ENCODE measurements at places on chromosomes 3 and 15. TPM values are rescaled to one million over a fixed set of nuclear protein-coding genes. Genes with fewer than 3 reads are reported as not detected.

Gene MYO1E
- 44.0 TPM for polyA plus RNA-seq

Gene TRH
- polyA plus RNA-seq = 0.18 TPM

Gene ZNF385D
- polyA plus RNA-seq = 32.1 TPM

DNA sequence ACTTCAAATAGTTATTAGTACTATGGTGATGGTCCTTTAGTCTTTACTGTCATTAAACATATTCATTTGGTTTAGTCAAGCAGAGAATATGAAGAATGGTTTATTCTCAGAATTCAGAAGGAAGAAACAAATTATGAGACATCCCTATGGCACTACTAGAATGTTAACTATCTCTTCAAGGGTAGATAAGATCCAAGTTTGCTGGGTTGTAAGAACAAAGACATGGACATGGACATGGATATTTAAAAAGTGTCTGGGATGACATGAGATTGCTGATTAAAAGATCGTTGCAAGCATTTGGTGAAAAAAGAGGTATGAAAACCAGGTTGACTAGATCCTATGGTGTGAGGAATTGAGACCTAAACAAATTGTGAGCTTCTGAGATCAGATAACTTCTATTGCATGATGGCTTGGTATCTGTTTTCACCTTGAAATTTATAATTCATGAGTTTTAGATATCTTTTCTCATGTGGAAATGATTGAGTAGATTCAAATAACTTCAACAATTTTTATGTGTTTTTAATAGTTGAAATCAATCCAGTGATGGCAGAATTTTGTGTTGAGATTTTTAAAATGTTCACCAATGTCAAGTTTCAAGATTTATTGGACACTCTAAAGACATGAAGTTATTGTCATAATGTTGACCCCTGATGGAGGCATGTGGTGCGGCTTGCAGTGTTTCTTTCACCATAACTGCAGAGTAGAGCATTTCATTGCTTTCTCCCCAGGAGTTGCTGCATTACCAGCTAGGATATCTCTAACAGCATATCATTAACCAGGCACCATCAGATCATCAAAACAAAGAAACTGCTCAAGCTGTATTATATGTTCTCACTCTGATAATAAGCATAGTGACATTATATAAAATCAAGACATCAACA lies 72.6 kb downstream of the NAALADL2 start:
- DNase-seq = no peak

Gene TNNC1
- 617 TPM for polyA plus RNA-seq

Gene ENTPD3
- polyA plus RNA-seq = 0.60 TPM

Gene MBNL1
- polyA plus RNA-seq = 53.6 TPM

Gene RETNLB
- not detected for polyA plus RNA-seq

- no peak for DNase-seq
These were observed 60.1 kb upstream of the ZNF148 start for GRCh38 chr3:125435231-125435630.

DNA sequence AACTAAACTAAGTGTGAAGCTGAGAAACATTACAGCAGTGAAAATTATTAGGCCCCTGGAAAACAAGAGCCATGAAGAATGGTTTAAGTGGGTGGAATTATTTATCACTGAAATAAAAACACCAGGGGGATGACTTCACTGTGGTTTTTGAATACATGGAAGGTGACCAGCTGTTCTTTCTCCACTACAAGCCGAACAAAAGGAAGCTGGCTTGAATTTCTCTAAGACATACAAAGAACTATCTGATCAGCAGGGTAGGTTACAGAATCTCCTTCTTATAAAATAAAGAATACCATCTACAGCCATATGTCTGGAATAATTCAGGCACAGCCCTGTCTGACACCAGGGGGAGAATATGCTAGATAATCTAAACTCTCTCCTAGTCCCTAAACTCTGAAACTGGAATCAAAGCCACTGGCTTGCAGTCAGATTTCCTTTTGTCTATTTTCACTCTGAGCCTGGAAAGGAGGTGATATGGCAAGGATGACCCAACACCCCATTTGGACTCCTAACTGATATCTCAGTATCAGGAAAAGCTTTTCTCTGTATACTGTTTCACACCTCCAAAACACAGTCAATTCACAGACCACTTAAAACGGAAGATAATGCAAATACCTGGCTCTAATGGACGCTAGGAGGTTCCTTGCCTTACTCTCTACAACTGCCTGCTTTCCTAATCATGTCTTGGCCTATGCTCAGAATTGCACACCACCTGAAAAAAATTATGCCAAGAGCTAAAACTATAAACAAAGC lies 31.2 kb downstream of the SPATA12 start:
- peak; percentile 80 for DNase-seq

DNA sequence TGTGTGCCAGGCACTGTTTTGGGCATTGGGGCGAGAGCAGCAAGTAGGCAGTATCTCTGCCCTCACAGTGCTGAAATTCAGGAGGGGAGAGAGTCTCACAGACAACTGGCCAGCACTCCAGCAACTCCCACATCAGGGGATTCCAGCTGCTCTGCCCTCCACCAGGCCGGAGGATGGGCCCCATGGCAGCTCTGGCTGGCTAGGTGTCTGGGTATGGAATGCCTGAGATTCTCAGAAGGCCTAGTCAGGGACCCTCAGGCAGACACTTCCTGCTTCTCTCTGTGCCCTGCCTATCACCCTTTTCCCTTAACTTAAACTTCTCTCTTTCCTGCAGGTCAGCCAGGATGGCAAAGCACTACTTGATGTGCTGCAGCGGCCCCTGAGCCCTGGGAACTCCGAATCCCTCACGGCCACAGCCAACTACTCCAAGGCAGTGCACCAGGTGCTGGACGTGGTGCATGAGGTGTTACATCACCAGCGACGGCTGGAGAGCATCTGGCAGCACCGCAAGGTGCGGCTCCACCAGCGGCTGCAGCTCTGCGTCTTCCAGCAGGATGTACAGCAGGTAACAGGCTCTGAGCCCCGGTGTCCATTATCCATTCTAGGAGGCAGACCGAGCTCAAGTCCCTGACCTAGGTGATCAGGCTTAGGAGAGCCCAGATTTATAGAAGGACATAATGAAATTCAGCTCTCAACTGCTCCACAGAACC lies 342.2 kb upstream of the ROPN1 start:
- DNase-seq = no peak

- no peak for DNase-seq
These were observed 14.2 kb upstream of the ZNF148 start for GRCh38 chr3:125389282-125389681.

DNA sequence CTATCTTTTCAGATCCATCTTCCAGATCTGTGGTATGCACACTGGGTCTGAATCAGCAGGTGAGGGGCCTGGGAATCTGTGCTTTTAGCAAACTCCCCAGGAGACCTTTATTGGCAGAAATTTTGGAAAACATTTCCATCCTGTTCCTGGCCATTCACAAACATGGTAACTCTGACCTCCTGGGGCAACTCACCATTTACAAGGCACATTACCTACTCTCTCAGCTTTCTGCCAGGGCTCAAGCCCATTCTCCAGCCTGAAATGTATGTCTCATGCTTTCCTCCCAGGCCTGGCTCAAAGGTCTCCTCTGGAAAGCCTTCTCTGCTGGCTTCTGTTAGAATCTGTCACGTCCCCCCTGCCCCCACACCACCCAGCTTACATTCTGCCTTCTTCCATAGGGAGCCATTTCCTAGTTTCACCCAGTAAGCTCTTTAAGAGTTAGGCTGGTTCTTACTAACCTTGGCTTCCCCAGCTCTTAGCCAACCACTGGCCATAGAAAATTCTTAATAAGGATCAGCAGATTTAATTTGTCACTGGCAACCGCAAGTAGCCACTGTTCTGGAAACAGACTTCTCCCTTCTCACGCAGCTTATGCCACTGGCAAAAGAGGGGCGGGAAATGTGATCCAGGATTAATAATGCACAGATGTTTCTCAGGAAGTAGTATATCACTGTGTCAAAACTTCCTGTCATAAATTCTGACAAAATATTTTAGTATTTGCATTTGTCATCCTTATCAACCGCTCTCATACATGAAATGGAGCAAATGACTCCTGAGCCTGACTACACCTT lies 55.0 kb downstream of the RORA start:
- no peak for DNase-seq

Gene CTXND1
- polyA plus RNA-seq = 0.59 TPM

GRCh38 chr3:139318431-139318816 lies 25.4 kb upstream of the MRPS22 start:
- DNase-seq = no peak

DNA sequence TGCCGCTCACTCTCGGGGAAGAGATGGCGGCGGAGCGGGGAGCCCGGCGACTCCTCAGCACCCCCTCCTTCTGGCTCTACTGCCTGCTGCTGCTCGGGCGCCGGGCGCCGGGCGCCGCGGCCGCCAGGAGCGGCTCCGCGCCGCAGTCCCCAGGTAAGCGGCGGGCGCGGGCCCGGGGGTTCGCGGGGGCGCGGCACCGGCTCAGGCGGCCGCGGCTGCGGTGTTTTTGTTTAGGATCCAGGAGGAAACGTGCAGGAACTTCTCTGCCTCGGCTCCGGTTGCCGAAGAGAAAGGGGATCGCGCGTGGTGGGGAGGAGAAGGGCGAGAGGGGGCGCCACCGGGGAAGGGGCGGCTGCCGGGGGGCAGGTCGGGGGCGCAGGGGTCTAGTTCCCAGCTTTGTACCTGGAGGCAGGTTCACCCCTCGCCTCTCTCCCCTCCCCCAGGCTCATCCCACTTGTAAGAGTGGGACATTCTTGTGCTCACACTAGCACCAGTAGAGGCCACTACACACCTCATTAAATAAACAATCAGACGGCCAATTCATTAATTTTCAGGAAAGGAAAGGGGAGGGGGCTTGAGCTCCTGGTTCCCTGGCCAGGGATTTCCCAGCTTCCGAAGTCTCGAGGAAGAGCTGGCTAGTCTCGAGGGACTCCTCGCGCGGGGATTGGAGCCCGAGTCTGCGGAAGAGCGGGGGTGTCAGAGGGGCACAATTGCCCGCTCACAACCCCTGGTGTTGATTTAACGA lies 562 bp downstream of the NEO1 start:
- DNase-seq = peak; percentile 77

Gene GCHFR
- 4.7 TPM for polyA plus RNA-seq

DNA sequence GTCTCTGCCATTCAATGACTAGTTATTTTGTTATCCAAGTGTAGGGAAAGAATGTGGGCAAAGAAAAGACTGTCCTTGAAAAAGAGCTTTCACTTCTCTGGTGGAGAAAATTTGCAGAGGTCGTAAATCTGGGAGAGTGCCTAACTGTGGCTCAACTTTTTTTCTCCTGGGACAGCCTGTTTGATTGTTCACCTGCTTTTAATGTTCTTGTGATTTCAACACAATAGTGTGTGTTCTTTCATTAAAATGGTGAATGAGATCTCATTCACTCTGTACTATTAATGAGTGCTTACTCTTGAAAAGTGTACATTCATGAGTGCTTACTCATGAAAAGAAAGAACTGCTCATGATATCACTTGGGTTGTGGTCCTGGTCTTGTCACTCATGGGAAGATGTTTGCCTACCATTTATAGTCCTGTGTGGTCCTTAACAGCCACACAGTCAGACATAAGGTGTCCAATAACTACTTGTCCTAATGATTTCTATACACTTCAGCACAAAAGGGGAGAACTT lies 567.3 kb downstream of the GRM7 start:
- DNase-seq = no peak

GRCh38 chr3:158258619-158259018 lies 148.7 kb downstream of the RSRC1 start:
- DNase-seq = no peak

DNA sequence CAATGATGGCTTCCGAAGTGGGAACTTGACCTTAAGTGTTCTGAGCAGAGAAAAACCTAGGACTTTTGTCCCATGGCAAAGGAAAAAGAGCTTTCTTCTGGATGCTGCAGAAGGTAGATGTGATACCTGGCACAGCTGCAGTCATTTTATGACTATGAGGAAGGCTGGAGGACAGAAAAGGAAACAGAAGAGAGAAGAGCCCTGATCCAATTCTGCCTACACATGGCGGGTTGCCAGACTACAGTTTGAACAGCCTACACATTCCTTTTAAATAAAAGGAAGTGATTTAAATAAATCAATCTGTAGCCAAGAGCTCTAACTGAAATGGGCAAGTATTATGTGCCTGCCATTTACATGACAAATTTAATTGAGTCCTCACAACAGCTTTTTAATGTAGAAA lies 43.6 kb upstream of the CHRNB4 start:
- peak; percentile 7 for DNase-seq

DNA sequence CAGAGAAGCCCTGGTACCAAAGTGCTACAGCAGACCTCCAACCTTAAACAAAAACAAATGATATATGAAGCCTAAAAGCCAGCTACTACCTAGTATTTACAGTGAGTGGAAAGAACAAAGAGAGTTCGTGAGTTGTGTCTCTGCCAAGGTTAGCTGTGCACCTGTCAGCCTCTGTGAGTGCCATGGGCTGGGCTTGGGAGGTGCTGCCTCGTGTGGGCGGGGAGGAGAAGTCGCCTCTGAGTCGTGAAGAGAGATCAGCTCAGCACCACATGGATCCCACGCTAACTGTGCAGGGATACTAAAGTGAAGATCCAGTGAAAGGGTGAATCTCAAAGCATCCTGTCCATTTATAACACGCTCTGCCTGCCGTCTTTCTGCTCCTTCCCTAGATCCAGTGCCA lies 101.9 kb downstream of the CHDH start:
- DNase-seq = no peak

GRCh38 chr3:184366619-184367289 lies 5.2 kb downstream of the POLR2H start:
- peak; percentile 68 for DNase-seq

- no peak for DNase-seq
These were observed 189.9 kb downstream of the TCF12 start for GRCh38 chr15:57108296-57108695.

DNA sequence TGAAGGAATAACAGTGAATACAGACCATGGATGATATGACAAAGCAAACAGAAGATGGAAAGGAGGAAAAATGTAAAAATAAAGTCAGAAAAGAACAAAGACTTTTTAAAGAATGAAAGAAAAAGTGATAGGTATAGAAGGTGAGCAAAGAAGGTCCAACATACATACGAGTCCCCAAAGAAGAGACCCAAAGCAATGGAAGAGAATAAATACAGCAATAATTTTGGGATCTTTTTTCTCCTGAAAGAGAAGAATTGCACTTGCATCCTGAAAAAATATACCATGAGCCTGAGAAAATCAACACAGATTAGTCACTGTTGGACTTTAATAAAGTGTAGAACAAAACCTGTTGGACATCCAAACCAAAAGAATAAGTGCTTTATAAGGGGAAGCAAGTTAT lies 85.3 kb upstream of the SLC6A1 start:
- no peak for DNase-seq

DNA sequence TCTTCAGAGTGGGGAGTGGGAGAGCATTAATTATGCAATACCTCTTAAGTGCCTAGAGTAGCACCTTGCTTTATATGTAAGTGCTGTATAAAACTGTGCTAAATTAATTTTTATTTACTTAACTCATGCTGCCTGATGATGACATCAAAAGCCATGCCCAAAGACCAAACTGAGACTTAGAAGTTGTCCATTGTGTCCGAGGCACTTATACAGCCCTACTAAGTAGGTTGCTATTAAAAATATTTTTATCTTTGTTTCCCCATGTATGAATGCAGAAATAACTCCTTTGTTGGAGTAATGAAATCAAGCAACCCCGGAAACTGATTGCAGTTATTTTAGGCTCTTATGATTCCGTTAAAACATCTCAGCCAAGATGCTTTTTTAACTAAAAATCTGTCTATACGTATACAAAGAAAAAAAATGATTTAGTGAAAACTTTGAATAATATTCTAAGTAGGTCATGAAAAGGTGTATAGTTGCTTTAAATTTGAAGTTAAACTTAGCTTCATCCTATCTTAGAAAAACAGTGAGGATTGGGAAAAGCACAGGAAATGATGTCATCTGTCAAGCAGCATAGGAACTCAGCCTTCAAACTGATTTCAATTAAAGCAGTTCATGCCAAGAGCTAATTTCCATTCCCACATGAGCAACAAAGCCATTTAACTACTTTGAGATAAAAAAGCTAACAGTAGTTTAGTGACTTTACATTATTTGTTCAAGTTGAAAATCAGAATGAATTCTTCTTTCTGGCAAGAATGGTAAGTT lies 43.0 kb downstream of the FBN1 start:
- peak; percentile 85 for DNase-seq

Measured in muscle of leg (tissue), 16 donors.